ENCODE measurements at places on chromosomes 6 and 20.

GRCh38 chr6:96499781-96500180 lies 21.8 kb upstream of the UFL1 start:
- no peak for DNase-seq

DNA sequence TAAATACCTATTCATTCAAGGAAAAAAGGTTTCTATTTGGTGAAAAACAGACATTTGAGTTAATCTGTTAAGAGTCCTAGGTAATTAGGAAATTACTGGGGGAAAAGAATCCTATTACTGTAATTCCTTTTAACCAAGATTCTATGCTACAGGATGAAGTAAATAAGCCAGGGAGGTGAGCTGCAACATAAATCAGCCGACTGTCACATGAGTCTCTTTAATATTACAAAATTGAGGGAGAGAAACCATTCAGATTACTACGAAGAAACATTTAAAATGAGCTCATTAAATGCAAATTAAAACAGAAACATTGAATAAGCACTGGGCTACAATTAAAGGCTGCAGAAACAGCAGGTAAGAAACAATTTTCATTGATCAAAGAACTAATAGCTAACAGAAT lies 5.3 kb downstream of the PRKN start:
- no peak for DNase-seq

DNA sequence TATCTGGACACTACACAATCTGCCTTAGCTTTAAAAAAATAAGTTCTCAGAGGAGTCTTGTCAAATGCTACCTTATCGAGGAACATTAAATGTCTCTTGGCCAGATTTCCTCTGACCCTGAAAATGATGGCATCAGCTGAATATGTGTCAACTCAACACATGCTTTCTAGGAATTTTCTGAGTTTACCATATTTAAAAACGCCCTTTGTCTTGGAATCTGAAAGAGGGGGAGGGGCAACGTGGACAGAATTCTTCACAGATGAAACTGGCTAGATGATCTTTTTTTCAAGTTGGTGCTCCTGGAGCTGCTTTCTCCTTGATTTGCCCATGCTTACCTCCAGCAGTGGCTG lies 5.1 kb downstream of the SOX4 start:
- DNase-seq: no peak

- no peak for DNase-seq
Observed at GRCh38 chr6:153172815-153173214, 41.7 kb upstream of the RGS17 start.

DNA sequence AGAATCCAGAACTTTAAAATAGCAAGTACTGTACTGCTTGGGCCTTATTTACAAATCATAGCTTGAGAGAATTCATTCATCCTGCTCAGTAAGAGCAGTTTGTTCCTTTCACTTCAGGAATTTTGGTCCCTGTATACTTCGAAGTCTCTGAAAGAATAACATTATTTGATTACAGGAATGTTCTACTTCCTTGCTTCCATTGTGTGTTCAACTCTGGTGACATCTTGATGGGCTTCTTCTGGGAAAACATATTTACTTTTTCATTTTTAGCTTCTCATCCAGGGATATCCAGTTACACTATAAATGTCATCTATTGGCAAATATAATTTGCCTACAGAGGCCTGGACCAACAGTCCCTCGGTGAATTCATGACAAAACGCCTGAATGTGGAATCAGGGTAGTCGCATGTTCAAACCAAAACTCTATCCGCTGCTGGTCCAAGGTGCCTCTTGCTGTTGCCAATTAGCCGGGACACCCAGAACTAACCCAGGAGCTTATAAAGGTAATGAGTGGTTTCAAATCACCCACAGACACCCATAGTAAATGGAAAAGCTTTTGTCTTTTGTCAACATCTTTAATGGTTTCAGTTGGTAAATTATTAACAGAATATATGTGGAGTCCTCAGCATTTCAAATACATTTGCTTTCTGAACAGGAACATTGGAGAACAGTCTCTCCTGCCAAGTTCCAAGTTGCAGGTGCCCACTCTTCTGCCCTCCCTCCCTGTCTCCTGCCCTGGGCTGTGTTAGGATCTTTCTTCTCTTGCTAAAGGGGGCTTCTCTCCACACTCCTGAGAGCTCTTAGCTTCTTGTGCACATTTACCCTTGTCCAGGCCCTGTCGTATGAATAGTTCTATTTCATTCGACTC lies 162.5 kb upstream of the CITED2 start:
- no peak for DNase-seq

GRCh38 chr6:43970913-43971775 lies 156.1 kb downstream of the MRPL14 start:
- DNase-seq: no peak

DNA sequence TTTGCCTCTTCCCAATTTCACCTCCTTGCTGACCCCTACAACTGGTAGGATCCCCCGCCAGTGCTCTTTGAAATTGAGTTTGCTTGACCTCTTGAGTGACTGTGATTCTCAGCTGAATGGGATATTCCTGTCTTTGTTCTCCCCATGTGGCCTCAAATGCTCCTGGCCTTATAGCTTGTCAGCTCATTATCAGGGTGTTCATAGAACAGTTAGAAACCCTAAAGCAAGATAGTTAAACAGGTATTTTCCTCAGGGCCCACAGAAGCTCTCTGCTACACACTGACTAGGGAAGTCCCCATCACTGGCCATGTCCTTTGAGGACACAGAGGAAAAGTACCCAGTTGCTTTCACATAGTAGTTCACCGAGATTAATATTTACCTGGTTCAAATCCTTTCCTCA lies 211.5 kb upstream of the DTNBP1 start:
- DNase-seq: no peak

- DNase-seq: peak; percentile 17
Observed at GRCh38 chr6:74170118-74170517, 474.1 kb downstream of the CD109 start.

All from HFF-Myc (cell line).